ENCODE measurements at places on chromosomes 16 and 17. TPM values are rescaled to one million over a fixed set of nuclear protein-coding genes. Genes with fewer than 3 reads are reported as not detected.

Gene EFNB3
- 4.7 TPM for total RNA-seq

GRCh38 chr16:88792078-88792550 lies 7.1 kb upstream of the PIEZO1 start:
- DNase-seq = no peak

DNA sequence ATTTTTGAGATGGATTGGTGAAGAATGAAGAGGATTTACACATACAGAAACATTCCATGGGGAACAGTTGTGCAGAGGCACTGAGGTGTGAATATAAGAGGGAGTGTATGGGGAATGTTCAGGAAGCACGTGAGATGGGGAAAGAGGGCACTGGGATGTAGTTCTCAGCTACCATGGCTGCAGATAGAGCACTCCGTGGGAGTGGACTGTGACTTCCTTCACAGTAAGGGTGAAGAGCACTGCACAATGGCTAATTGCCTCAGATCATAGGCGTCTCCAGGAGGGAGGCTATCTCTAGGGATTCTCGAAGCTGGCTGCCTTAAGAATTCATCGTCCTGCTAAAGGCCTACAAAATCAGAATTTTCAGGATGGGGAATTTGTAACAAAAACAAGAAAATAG lies 7.0 kb downstream of the YPEL2 start:
- no peak for DNase-seq

DNA sequence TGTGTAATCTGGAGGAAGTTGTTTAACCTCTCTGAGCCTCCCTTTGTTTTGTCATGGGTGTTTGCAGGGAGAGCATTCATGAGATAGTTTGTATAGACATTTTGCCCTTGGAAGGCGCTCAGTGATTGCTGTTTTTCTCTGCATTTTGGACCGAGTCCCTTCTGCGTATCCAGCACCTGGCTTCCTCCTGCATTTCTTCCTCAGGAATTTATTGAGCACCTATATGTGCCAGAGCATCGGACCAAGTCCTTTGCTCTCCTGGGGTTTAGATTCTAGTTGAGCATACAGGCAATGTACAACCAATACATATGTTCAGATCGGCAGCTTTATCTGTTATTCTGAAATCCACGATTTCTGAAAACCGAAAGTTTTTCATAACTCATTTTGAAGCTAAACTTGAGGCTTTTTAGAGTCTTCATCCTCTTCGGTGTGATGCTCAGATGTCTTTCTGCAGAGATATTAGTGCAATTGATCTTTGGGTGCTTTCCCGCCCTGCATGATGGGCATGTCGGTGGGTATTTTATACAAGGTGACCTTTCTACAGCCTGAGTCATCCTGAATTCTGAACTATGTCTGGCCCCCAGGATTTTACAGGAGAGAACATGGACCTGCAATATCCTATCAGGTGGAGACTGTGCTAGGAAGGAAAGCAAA lies 4.1 kb downstream of the IL4R start:
- no peak for DNase-seq

Gene TBC1D3H
- total RNA-seq = not detected

Gene BCO1
- total RNA-seq = 0.14 TPM

Gene IGSF6
- total RNA-seq = not detected

- no peak for DNase-seq
Measured at GRCh38 chr17:74055508-74056160, 147.8 kb upstream of the RPL38 start.

DNA sequence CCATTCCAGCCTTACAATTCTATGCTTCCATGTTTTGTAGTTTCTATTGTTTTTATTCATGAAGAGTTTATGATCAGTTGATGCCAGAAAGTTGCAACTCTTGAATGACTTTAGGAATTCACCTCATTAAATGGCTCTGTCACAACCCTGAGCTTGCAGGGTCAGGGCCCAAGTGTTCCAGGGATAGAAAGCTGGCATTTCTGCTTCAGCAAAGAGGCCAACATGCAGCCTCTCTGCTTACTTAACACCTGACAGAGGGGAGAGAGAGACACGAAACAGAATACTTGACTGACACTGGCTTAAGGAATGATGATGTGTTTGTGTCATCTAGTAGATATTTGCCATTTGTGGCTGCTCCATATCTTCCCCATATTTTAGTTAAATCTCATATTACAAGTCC lies 328.1 kb downstream of the CA10 start:
- no peak for DNase-seq

- no peak for DNase-seq
Measured at GRCh38 chr17:21295036-21295952, 10.8 kb downstream of the MAP2K3 start.

DNA sequence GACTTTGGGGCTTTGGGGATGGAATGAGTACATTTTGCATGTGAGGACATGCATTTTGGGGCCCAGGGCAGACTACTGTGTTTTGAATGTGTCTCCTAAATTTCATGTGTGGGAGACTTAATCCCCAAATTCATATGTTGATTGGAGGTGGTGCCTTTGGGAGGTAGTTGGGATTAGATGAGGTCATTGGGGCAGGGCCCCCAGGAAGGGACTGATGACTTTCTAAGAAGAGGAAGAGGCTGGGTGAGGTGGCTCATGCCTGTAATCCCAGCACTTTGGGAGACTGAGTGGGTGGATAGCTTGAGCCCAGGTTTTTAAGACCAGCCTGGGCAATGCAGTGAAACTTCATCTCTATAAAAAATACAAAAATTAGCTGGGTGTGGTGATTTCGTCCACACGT lies 42.8 kb upstream of the RAI1 start:
- DNase-seq = no peak

Gene SOX9
- total RNA-seq = 65.9 TPM
